Activated naive CD4-positive, alpha-beta T cell (primary cell): ENCODE measurements at places on chromosomes 3 and 15.

GRCh38 chr3:16254916-16255315 lies 9.8 kb downstream of the DPH3 start:
- no peak for DNase-seq

DNA sequence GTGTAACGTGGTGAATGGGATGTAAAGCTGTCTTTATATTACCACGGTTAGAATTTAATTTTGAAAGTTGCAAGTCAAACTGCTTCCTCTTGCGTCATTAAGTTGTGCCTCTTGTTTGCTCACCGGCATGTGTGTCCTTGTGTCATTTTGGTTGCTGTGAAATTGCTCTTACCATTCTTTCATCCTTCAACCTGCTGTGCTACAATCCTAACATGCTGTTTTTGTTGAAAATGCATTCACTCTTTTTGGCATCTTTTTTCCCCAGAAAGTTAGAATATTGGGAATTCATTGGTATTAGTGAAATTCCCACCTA lies 164.7 kb downstream of the PGPEP1L start:
- no peak for DNase-seq

- no peak for DNase-seq
These were observed 126.7 kb downstream of the ALCAM start for GRCh38 chr3:105493305-105493892.

DNA sequence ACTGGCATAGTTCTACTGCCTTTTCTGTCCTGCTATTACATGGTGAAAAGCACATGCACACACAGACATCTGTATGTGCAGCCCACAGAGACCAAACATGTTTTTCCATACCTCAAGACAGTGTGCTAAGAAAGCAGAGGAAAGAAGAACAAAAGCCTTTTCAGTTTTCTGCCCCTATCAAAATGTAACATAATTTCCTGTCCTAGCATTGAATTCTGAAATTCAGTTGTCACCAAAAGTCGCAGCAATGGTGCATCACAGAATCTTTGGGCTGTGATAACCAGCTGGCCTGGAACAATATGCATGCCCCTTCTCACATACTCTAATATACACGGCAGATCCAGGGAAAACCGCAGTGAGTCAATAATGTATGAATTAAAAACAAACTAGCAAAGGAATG lies 153.8 kb upstream of the RAP2B start:
- no peak for DNase-seq

- DNase-seq = no peak
These were observed 1.7 kb downstream of the GUCA1C start for GRCh38 chr3:108951820-108952501.

GRCh38 chr3:60160822-60161748 lies 1090.2 kb downstream of the FHIT start:
- no peak for DNase-seq

DNA sequence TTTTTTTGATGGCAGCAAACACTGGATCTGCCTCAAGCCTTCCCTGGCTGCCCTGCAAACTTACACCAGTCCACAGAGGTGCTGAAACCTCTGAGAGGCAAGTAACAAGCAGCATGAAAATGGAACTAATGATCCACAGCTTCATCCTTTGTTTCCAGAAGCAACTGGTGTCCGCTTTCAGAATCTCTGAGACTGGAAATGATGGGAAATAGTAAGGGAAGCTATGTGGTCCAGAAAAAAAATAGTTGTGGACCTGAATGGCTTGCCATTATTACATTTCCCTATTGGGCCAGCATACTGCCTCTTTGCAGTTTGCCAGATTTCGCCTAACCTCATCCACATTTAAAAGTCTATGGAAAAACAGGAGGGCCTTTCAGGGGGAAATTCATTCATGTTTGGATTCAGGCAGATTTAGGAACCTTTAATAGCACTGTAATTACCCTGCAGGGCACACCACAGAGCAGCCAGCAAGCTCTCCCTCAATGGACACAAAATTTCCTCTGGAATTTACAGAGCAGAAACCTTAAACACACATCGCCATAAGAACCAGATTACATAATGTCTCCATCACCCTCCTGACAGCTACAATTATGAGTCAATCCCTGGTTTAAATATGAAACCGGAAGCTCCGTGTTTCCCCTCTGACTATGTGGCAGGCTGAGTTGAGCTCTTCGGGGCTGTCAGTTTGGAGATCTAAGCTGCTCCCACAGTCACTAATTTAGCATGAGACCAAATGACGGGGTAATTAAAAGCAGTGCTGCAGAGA lies 134.4 kb downstream of the TMCO5A start:
- no peak for DNase-seq

- DNase-seq = no peak
These were observed 79.3 kb downstream of the AQP9 start for GRCh38 chr15:58217460-58217859.

DNA sequence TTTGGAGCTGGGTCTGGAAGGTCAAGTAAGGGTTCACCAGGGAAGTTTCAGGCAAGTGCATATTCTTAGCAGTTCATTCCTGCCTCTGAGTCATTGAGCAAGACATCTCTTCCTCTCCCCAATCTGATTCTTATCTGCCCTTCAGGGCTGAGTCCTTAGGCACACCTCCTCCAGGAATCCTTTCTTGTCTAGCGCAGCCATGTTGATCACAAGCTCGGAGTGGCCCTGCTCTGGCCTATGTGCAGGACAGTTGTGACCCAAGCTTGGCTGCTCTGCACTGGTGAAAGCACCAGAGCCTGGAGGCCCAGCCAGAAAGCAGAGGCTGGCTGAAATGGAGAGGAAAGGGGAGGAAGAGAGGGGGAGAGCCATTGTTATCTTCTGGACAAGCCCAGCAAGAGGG lies 30.9 kb upstream of the MRPS22 start:
- DNase-seq = no peak

DNA sequence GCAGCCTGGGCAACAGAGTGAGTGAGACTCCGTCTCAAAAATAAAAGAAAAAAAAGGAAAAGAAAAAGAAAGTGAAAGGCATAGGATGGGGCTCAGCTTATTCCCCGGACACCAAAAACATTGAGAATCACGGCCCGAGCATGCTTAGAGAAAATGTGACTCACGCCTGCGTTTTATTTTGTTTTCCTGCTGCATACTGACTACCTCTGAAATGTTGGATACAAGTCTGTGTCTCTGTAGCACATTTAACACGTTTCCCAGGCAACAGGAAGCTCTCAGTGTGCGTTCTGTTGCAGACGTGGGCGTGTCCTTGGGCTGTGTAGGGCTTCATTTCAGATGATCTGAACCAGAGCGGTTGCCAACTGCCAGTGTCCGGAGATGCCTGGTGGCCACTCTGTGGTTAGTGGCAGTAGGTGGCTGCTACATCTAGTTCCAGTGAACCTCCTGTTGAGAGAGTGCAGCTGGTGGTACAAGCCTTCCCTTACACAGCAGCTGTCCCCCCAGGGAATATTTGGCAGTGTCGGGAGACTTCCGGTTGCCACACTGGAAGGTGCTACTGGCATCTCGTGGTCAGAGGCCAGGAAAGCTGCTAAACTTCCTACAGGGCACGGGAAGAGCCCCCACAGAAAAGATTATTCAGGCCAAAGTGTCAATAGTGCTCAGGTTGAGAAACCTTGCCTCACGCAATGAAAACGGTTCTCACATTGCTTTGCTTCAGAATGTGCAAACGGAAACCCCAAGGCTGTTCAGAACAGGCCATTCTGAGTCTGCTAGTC lies 3.0 kb downstream of the SLC51A start:
- peak; percentile 36 for DNase-seq

- no peak for DNase-seq
These were observed 8.6 kb downstream of the TFRC start for GRCh38 chr3:196073255-196073753.

DNA sequence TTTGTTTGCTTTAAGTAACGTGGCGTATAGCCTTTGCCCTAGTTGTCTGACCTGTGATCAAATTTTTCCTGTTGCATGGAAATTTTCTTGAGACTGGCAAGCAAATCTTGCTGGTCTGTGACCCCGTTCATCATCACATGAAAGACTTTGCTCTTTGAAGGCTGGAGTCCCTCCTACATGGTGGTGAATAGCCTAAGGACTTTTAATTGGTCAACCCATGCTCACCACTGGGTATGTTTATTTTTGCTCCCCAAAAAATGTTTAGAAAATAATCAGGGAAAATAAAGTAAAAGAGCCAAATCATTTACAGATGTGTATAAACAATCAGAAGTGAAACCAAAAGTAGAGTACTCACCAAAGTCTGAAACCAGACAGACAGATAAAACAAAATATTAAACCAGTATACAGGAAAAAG lies 1075.3 kb upstream of the ALCAM start:
- no peak for DNase-seq
